NCI-H1092 (cell line): ENCODE measurements at places on chromosomes 6 and 20.

DNA sequence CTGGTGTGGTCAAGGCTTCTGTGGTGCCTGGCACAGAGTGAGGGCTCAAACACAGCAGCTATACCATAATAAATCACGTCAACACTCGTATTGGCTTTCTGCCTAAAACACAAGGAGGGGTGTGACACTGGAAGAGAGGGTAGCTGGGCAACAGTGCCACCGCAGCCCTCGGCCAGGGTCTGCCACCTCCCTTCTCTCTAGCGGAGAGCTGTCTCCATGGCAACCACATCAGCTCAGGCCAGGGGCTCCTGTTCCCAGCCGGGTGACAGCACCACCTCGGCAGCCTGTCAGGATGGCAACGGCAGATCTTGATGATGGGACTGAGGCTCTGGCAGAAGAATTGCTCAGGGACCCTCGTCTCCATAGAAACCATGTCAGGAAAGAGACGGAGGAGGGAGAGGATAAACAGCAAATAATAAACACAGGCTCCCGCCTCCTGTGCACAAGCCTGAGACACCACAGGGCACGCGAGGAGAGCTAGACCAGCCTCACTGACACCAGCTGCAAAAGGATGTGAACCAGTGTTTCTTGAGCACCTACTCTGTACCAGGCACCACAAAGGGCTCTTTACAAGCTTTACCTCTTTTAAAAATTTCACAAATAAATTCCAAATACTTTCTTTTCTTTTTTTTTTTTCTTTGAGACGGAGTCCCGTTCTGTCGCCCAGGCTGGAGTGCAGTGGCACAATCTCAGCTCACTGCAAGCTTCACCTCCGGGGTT is 50.4 kb upstream of the TLDC2 start:
- DNase-seq, result peak; percentile 71

- DNase-seq, result no peak
Observed at GRCh38 chr6:30655743-30656094, 8.8 kb downstream of the C6orf136 start.

GRCh38 chr6:85580118-85580877 is 13.4 kb downstream of the SNX14 start:
- no peak for DNase-seq

DNA sequence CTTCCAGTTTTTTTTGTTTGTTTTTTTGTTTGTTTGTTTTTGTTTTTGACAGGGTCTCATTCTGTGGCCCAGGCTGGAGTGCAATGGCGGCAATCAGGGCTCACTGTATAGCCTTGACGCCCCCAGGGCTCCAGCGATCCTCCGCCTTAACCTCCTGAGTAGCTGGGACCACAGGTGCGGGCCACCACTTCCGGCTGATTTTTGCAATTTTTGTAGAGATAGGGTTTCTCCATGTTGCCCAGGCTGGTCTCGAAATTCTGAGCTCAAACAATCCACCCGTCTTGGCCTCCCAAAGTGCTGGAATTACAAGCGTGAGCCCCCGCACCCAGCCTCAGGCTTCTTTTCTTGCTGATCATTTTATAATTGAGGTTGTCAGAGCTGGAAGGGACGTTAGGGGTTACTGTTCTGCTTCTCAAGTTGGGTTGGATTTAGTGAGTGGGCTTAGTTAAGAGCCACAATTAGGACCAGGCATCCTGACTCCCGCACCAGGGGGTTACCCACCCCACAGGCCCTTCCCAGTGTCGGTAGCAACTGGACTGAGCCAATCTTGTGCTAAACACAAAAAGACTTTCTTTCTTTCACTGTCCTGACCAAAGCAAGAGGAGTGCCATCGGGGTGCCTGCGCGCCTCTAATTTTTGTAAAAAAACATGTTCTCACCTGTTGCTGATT is 13.1 kb upstream of the ZSCAN9 start:
- no peak for DNase-seq

GRCh38 chr6:85458782-85459181 is 8.9 kb downstream of the NT5E start:
- no peak for DNase-seq

GRCh38 chr20:50636601-50637540 is 54.5 kb downstream of the RIPOR3 start:
- no peak for DNase-seq
